Breast epithelium (tissue), 4 donors: ENCODE measurements at places on chromosomes 13 and 19. TPM values are rescaled to one million over a fixed set of nuclear protein-coding genes. Genes with fewer than 3 reads are reported as not detected.
A peak's percentile ranks its signal among the peaks of the same experiment; 100 is the strongest.

DNA sequence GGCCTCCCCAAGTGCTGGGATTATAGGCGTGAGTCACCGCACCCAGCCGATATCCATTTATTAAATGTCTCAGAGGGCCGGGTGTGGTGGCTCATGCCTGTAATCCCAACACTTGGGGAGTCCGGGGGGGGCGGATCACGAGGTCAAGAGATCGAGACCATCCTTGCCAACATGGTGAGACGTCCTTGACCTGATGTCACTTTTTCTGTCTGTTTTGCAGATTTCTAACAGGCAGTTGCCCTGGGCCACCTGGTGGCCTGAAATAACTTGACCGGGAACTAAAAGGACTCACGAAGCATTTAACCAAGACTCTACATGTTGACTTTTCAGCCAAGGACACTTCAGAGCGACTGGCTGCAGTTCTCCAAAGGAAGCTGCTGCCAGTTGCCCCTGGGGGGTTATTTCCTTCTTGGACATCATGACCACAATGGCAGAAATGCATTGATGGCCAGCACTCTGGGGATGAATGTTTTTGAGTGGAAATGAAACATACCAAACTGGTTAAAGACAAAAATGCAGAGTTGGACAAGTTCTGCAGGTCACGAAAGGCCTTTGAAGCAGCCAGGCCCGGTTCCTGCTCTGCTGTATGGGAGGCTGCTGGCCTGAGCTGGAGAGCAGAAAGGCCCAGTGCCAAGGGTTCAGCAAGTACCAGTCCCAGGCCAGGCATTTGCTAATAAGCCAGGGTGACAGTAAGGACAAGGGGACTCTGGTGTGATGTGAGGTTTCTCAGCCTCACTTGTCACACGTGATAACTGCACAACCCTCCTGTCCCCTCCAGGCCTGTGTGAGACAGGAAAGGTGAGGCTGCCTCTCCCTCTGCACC, 8.3 kb downstream of the ZNF837 start:
- peak; percentile 60 for DNase-seq

DNA sequence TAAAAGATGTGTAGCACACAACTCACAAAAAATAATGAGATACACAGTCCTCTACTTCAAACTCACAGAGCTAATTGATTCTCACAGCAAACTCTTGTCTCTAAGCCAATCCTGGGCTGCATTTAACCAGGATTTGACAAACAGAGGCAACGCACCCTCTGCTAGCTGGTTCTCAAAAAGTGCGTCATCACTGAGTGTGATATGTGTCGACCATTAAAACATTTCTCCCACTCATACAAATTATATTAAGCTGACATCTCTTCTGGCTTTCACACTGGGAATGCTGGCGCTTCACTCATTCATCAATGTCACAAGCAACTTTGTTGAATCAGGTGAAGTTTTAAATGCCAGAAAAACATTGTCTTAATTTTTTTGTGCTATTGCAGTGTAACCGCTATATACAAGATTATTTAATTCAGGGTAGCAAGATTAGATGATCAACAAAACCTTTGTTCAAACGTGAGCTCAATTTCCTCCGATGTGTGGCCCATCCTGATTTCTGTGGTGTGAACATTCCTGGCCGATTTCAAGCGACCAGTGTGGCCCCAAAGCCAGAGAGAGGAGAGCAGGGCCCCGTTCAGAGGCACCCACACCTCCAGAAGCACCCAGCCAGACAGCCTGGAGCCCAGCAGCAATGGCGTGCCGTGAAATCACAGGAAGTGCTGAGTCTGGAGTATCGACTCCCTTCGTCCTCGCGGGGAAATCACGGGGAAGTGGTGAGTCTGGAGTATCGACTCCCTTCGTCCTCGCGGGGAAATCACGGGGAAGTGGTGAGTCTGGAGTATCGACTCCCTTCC, 49.4 kb downstream of the RASA3 start:
- no peak for DNase-seq

DNA sequence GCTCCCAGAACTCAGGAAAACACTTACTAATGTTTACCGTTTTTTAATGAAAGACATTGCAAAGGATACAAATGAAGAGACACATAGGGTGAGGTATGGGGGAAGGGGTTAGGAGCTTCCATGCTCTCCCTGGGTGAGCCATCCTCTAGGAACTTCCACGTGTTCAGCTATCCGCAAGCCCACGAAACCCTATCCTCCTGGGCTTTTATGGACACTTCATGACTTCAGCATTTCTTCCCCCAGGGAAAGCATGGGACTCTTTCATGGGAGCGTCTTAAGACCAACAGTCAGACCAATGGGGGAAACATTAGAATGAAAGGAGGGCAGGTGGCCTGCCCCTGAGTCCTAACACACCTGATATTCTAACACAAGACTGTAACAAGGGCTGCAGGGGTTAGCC, 6.6 kb upstream of the ESD start:
- DNase-seq, result no peak

Gene RASIP1
- total RNA-seq, result 7.7 TPM

- no peak for DNase-seq
Measured at GRCh38 chr19:58551577-58552471, 3.1 kb downstream of the CHMP2A start.

DNA sequence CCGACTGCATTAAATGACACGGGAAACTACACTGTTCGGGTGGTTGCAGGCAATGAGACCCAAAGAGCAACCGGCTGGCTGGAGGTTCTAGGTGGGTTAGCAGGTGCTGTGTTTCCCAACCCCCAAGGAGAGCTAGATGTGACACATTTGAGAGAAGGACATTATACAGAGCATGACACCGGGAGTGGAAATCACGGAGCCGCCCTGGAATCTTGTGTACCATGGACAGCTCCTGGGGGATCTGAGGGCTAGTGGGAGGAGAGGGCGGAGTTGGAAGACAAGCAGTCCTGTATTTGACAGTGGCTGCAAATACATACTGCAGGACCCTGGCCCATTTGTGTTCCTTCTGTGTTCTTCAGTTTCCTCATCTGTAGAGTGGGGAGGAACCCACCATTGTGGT, 2.3 kb downstream of the CEACAM18 start:
- DNase-seq, result no peak
